ENCODE measurements at places on chromosomes 1 and 21.

GRCh38 chr1:53643041-53643880, 95.7 kb downstream of the GLIS1 start:
- no peak for DNase-seq

DNA sequence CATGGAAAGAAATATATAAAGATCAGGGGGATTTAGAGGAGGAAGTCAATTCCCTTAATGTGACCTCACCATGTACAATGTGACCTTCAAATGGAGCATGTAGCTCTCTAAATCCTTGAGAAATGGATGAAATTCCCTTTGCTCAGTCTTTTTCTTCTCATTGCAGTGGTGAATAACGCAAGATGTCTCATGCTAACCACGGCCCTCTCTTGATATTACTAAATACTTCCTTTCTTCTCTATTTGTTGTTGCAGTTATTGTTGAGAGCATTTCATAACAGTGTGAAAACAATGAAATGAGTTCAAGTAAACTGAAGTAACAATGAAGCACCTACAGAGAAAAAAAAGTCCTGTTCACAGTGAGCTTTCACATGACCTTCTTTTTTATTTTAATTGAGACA, 55.6 kb downstream of the ZNF281 start:
- DNase-seq = no peak

- no peak for DNase-seq
Measured at GRCh38 chr21:30305136-30305535, 15.0 kb downstream of the KRTAP26-1 start.

GRCh38 chr1:214718724-214719123, 115.7 kb downstream of the CENPF start:
- no peak for DNase-seq

DNA sequence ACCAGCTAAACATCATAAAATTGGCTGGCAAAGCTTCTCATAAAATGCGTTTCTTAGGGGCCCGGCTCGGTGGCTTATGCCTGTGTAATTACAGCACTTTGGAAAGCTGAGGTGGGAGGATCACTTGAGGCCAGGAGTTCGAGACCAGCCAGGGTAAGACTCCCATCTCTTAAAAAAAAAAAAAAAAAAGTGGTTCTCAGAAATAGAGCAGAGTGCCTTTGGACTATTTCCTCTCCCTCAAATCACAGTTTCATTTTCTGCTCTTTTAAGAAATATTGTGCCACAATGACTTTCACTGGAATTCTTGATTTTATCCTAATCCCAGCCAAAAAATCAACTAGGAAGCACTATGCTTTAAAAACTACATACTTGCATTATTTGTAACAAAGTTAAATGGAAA, 13.3 kb downstream of the HSF2BP start:
- no peak for DNase-seq

GRCh38 chr1:99648107-99648506, 2.2 kb downstream of the PALMD start:
- DNase-seq = no peak

DNA sequence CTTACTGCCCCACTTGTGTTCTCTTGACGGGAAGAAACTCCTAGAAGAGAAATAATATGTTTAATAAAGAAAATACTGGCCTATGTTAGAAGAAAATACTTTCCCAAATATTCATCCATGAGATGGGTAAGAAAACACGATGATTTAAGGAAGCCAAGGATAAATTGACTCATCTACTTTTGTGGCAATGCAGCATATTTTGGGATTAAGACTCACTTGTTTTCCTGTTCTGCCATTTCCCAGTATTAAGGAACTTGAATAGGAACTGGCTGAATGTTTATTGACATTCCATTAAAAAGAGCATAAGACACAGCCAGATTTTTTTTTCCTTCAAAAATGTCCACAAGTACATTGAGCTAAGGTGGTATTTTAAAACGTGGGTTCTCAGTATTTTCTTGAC, 10.9 kb upstream of the ADAMTS5 start:
- no peak for DNase-seq

GRCh38 chr1:107464827-107465226, 324.0 kb downstream of the NTNG1 start:
- DNase-seq = no peak

- no peak for DNase-seq
Measured at GRCh38 chr1:115556236-115556635, 85.5 kb upstream of the VANGL1 start.

DNA sequence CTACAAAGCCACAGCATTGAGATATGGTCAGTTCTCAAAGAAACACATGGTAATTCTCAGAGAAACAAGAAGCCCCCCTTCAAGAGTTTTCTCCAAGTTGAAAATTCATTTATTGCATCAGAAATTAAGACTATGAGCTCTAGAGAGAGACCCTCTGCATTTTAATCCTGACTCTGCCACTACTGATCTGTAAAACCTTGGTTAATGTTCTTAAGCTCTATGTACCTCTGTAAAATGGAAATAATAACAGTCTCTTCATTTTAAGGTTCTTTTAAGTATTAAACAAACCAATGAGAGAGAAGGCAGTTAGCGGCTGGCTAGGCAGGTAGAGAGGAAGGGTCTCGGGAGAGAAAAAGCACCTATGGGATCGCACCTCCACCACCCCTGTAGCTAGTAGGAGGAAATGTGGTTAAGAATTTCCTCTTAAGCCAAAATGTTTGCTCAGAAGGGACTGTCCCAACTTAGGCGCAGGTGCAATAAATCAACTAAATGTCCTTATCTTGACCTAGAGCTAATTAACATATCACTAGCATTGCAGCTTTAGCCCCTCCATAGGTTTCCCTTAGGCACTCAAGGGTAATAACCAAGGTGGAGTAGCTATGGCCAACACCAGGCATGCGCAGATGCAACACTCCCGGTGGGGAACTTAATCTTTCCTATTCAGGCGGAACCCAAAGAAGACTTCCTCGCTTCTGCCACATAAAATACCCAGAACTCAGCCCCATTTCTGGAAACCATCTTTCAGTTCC, 1685.4 kb downstream of the MRPL39 start:
- peak; percentile 14 for DNase-seq

DNA sequence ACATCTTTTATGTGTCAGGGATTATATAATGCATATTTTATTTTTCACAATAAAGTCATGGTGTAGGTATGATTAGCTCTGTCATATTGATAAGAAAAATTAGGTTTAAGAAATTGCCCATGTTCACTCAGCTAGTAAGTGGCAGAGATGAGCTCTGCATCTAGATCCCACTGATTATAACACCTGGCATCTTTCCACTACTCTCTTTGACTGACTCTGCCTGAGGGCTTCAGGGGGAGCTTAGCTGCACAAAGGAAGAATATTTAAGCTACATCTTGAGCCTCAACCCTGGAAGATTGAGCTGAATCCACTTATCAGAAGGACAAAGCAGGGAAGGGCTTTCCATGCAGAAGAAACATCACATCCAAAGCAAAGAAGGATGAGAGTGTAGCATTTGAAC, 190.4 kb downstream of the MIS18A start:
- DNase-seq = no peak

- DNase-seq = no peak
Measured at GRCh38 chr1:240474133-240474614, 137.8 kb downstream of the GREM2 start.

- no peak for DNase-seq
Measured at GRCh38 chr1:207811920-207812720, 60.3 kb downstream of the CD46 start.

- DNase-seq = no peak
Measured at GRCh38 chr1:239899747-239900146, 191.9 kb upstream of the FMN2 start.

- no peak for DNase-seq
Measured at GRCh38 chr1:67687649-67688048, 2.6 kb downstream of the GADD45A start.

- no peak for DNase-seq
Measured at GRCh38 chr1:224632921-224633321, 16.8 kb downstream of the CNIH3 start.

- no peak for DNase-seq
Measured at GRCh38 chr1:19036041-19036812, 79.8 kb upstream of the IFFO2 start.

DNA sequence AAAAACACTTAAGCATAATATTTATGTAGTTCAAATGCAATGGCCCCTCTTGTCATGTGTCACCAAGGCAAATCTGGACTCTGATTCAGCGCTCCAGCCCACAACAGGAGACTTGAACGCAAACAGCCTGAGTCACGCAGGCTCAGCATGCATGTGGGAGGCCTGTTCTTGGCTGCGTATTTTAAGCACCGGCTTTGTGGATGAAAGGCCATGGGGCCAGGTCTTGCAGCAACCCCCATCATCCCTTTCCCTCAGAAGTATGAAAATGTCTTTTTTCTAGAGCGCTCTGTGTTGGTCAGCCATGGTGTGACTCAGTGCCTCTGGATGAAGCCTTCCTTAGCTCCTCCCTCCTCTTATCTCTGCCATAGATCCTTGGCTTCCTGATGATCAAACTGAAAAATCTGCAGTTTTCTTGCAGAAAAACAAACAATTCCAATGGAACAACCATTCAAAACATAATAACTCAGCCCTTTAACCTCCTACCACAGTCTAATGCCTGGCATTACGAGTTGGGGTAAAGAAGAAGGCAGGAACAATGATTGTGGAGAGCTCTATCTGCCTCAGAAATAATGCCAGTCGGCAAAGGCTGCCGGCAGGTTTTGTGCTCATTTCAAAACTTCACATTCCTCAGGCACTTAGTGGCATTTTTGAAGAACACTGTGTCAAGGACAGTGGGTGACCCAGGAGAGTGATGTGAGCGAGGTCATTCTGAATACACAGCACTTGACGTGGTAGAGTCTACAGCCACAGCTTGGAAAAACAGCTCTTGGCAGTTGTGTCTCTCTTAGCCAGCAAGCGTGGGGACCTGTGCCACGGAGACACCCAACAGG, 167.5 kb downstream of the CLIC6 start:
- DNase-seq = peak; percentile 46

GRCh38 chr1:67616394-67616985, 68.5 kb upstream of the GADD45A start:
- DNase-seq = no peak

- DNase-seq = no peak
Measured at GRCh38 chr1:79976287-79976686, 969.8 kb upstream of the ADGRL4 start.

DNA sequence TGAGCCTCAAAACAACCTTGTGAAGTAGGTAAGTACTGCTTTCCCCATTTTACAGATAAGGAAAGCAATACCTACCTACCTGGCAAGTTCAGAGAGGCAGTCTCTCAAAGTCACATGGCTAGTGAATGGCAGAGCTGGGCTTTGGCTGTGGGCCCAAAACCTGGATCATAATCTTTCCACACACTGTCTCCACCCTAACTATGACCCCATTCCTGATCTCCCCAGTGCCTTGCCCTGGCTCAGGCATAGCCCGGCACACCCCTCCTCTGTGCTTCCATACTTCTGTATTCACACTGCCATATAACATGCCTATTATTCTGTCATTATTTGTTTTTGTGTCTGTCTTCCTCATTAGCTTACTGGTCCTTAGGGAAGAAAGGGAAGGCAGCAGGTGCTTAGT, 15.9 kb downstream of the GNG12 start:
- DNase-seq = no peak

DNA sequence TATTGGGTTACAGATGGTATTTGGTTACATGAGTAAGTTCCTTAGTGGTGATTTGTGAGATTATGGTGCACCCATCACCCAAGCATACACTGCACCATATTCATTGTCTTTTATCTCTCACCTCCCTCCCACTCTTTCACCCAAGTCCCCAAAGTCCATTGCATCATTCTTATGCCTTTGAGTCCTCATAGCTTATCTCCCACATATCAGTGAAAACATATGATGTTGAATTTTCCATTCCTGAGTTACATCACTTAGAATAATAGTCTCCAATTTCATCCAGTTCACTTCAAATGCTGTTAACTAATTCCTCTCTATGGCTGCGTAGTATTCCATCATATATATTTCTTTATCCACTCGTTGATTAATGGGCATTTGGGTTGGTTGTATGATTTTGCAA, 36.8 kb upstream of the ZNF678 start:
- no peak for DNase-seq

GRCh38 chr1:48617252-48617651, 145.2 kb upstream of the SPATA6 start:
- no peak for DNase-seq

- DNase-seq = no peak
Measured at GRCh38 chr1:68145418-68146126, 86.8 kb downstream of the WLS start.

GRCh38 chr1:10665930-10666850, 130.3 kb downstream of the CASZ1 start:
- DNase-seq = no peak

- DNase-seq = no peak
Measured at GRCh38 chr21:45386336-45386727, 18.6 kb upstream of the COL18A1 start.

- no peak for DNase-seq
Measured at GRCh38 chr1:68111519-68112436, 61.4 kb upstream of the DIRAS3 start.

- no peak for DNase-seq
Measured at GRCh38 chr1:65319141-65319540, 9.8 kb downstream of the DNAJC6 start.

DNA sequence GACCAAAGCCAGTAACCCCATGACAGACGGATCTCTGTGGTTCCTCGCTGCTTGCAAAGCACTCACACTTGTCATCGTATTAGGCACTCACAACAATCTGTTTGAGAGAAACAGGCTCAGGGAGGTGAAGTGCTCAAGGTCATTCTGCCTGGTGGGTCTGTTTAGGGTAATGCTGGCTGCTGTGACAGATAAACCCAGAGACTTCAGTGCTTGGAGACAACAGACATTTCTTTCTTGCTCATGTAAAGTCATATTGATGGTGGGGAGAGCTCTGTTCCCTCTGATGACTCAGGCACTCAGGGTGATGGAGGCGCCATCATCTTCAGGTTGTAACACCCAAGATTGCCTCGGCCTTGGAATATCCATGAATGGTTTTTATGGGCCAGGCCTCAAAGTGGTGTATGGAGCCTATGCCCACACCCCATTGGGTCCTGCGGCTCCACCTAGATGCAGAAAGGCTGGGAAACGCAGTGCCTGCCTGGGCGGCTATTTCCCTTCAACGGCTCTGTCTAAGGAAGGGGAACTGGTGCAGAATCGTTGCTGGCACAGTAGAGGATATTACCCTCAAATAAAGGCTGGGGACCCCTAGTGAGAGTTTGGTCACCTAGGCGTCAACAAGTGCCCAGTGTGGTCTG, 71.6 kb upstream of the SELENON start:
- DNase-seq = no peak

DNA sequence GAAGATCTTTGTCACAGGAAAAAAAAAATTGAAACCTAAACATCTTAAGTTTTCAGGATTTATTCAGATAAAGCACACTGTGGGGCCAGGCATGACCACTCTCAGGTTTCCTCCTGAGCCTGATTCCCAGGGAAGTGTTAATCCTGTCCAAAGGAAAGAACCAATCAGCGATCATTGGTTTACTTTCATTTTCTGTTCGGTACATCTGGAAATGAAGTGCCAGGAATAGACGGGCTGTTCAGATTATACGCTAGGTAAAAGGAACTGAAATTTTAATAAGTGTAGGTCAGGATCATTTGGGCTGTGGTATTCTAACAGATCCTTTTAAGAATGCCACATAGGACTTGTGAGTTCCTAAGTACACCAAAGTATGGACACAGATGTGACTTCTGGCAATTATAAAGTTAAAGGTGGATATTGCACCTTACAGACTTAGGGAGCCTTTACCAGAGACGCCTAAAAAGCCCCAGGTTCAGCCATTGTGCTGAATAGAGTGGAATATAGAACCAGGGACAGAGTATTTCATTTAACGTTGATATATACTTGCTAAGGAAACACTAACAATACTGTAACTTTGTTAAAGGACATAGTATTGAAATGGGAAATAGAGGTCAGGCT, 9.3 kb upstream of the CACYBP start:
- DNase-seq = no peak

GRCh38 chr1:54581621-54582035, 33.6 kb downstream of the ACOT11 start:
- no peak for DNase-seq

- no peak for DNase-seq
Measured at GRCh38 chr1:215192306-215192705, 109.8 kb downstream of the KCNK2 start.

Measured in stimulated activated naive CD8-positive, alpha-beta T cell treated with anti-CD3 and anti-CD28 coated beads, Interleukin-15, Interleukin-2, amounts not matched to agents 100 U/mL and 50 U/mL, for 24 hours (primary cell).